ENCODE measurements at places on chromosomes 5 and 9. TPM values are rescaled to one million over a fixed set of nuclear protein-coding genes. Genes with fewer than 3 reads are reported as not detected.

The SPINK1 gene
- not detected for total RNA-seq

The UAP1L1 gene
- total RNA-seq, result 22.3 TPM

The KLF4 gene
- total RNA-seq, result 1.4 TPM

The SH2D3C gene
- 25.1 TPM for total RNA-seq

The RABL6 gene
- total RNA-seq, result 108 TPM

The INSL6 gene
- not detected for total RNA-seq

The GMCL2 gene
- total RNA-seq, result not detected

The NUTM2G gene
- total RNA-seq, result not detected

The KCNIP1 gene
- total RNA-seq, result not detected

The POLR3G gene
- 18.6 TPM for total RNA-seq

The ANXA6 gene
- 560 TPM for total RNA-seq

The RMI1 gene
- total RNA-seq, result 26.1 TPM

The GFI1B gene
- not detected for total RNA-seq

The SAXO1 gene
- total RNA-seq, result not detected

The ASPN gene
- total RNA-seq, result not detected

The CCDC192 gene
- not detected for total RNA-seq

The PAPPA gene
- not detected for total RNA-seq

The TNFSF15 gene
- 0.28 TPM for total RNA-seq

The JMY gene
- 5.8 TPM for total RNA-seq

The CCL19 gene
- not detected for total RNA-seq

The PCDHB5 gene
- not detected for total RNA-seq

The OR1J1 gene
- not detected for total RNA-seq

The HINT2 gene
- 49.4 TPM for total RNA-seq

The NR6A1 gene
- total RNA-seq, result 1.8 TPM

The C5orf52 gene
- not detected for total RNA-seq

The IRX4 gene
- not detected for total RNA-seq

The PCDHA1 gene
- total RNA-seq, result 0.07 TPM

The PIP5K1B gene
- 76.2 TPM for total RNA-seq

The PCDHA8 gene
- total RNA-seq, result not detected

The TSLP gene
- 0.87 TPM for total RNA-seq

The ADGRV1 gene
- total RNA-seq, result 12.4 TPM

The CEL gene
- total RNA-seq, result 2.1 TPM

The SEMA5A gene
- 0.62 TPM for total RNA-seq

The GARNL3 gene
- total RNA-seq, result 1.9 TPM

The MEIKIN gene
- total RNA-seq, result not detected

The TERT gene
- 11.8 TPM for total RNA-seq

The C5orf58 gene
- not detected for total RNA-seq

The MPDZ gene
- not detected for total RNA-seq

The SLC34A3 gene
- not detected for total RNA-seq

The LCN1 gene
- total RNA-seq, result not detected

The IQGAP2 gene
- 28.3 TPM for total RNA-seq

The SPATA24 gene
- total RNA-seq, result 4.7 TPM

The ZNF608 gene
- not detected for total RNA-seq

The SLC35A4 gene
- 91.9 TPM for total RNA-seq

The PCDHGA10 gene
- total RNA-seq, result 0.34 TPM

The REEP2 gene
- total RNA-seq, result 11.1 TPM

The IL4 gene
- 21.6 TPM for total RNA-seq

The NKD2 gene
- total RNA-seq, result 14.4 TPM
